Stimulated activated effector memory CD8-positive, alpha-beta T cell treated with anti-CD3 and anti-CD28 coated beads, Interleukin-12 subunit alpha, Interleukin-12 subunit beta, amount 100 ng/mL, for 72 hours (primary cell): ENCODE measurements at places on chromosomes 3 and 15.

GRCh38 chr3:181880331-181880730 lies 168.6 kb downstream of the SOX2 start:
- DNase-seq = no peak

GRCh38 chr15:93150910-93151881 lies 62.2 kb upstream of the RGMA start:
- no peak for DNase-seq

DNA sequence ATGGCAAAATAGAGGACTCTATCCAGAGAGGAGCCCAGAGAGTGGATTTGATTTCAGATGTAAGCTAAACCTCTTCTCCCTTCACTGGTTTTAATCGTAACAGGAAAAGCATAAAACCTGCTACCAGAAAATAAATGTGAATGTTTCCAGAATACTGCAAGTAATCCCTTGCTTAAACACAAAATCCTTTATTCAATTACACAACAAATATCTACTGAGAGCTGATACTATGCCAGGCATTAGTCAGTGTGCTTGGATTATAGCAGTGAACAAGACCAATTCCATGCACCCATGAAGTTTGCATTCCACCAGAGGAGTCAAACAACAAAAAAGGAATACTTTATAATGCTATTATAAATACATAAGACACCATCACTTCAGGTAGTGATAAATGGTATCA lies 15.1 kb downstream of the AVEN start:
- no peak for DNase-seq

DNA sequence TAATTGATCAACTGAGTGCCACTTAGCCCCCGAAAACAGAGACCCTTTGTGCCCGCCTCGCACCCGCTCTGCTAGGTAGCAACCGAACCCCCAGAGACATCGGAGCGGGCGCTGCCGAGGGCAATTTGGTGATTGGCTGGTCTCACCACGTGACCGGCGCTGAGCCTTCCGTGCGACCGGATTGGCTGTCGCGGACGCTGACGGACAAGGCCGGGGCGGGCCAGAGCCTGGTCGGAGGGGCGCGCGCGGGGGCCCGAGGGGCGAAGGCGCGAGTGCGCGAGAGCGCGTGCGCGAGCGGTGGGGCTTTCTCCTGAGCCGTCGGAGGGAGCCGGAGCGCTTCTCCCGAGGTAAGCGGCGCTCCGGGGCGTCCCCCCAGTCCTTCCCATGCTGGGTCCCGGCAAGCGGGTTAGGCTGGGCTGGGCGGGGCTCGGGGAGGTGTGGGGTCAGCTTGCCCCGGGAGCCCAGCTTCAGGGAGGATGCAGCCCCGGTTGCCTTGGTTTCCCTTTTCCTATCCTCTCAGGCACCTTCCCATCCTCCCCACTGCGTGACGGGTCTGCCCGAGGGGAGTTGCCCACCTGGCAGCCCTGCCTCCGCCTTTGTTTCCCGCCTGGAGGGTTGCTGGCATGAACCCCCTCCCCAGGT lies at the start of gene TMEM108:
Gene TMEM108 (plus strand): TSS at position 303 of the 642 bp plus-strand sequence.
- DNase-seq = peak; percentile 49

- DNase-seq = peak; percentile 41
These were observed 130.8 kb downstream of the MINAR1 start for GRCh38 chr15:79562899-79563298.

- DNase-seq = no peak
These were observed 532.7 kb downstream of the SOX2 start for GRCh38 chr3:182244222-182244971.

GRCh38 chr3:58833491-58833890 lies 166.9 kb upstream of the FAM3D start:
- no peak for DNase-seq

- no peak for DNase-seq
These were observed 15.8 kb upstream of the STIMATE start for GRCh38 chr3:52912885-52913731.

- no peak for DNase-seq
These were observed 110.6 kb upstream of the MEF2A start for GRCh38 chr15:99454941-99455788.

DNA sequence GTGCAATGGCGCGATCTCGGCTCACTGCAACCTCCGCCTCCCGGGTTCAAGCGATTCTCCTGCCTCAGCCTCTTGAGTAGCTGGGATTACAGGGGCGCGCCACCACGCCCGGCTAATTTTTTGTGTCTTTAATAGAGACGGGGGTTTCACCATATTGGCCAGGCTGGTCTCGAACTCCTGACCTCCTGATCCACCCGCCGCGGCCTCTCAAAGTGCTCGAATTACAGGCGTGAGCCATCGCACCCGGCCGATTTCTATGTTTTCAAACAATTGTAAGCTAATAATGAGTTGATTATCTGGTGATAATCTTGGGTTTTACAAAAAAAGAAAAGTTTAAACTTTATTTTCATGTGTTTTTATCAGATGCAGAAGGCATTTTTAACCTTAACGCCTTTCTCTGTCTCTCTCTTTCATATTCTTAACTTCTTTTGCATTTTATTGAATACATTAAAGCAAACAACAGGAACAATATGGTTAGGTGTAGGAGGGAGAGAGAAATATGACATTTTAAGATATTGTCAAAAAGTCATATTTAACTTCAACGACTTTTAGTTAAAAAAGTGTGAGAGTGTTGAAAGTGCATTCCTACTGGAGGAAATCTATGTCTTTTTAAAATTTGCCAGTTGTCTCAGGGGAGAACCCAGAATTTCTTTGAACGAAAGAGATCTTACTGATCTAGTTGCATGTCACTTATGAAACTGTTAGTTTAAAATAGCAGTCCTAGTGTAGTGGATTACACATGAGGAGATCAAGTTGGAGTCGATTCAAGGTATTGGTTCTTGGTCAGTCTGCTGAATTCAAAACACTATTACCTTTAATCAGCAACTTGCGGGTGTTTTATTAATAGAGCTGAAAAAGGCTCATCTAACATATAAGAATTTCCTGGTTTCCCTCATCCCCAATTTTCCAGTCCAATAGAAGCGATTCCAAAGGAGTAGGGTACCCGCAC lies 3.4 kb upstream of the MEIS2 start:
- DNase-seq = no peak

- DNase-seq = no peak
These were observed 19.5 kb upstream of the MUC20 start for GRCh38 chr3:195701042-195701915.

- no peak for DNase-seq
These were observed 12.3 kb upstream of the ZBTB38 start for GRCh38 chr3:141356046-141356445.

DNA sequence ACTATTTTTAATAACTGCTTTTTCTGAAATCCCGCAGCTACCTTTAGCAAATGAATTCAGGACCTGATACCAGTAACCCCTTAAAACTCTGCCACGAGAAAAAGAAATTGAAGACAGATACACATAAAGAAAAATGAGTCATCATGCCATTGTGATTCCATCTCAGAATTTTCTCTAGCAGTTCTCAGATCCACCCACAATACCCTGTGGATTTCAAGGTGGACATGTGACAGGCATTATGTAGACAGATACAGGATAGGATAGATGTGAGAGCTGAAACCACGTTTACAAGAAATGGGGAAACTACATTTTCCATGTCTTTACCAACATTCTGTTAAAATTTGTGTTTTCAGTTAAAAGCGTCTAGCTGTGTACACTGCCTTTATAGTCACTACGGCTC lies 291.9 kb upstream of the NR2F2 start:
- no peak for DNase-seq

DNA sequence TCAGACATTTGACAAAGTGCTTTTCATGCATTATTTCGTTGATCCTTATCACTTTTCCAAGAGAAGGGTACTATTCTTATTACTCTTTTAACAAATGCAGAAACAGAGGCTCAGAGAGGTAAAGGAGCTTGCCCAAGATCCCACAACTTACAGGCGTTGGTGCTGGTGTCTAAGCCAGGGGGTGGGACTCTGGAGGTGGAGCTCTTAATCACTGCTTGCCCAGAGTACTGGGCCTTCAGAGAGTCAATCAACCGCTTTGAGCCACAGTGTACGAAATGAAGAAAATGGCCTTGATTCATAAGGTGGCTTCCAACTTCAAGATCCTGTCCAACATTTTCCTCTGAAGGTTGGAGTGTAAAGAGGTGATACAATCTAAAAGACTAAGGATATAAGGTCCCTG lies 211.5 kb downstream of the NECTIN3 start:
- DNase-seq = no peak

GRCh38 chr3:88584451-88584850 lies 434.7 kb downstream of the C3orf38 start:
- no peak for DNase-seq

DNA sequence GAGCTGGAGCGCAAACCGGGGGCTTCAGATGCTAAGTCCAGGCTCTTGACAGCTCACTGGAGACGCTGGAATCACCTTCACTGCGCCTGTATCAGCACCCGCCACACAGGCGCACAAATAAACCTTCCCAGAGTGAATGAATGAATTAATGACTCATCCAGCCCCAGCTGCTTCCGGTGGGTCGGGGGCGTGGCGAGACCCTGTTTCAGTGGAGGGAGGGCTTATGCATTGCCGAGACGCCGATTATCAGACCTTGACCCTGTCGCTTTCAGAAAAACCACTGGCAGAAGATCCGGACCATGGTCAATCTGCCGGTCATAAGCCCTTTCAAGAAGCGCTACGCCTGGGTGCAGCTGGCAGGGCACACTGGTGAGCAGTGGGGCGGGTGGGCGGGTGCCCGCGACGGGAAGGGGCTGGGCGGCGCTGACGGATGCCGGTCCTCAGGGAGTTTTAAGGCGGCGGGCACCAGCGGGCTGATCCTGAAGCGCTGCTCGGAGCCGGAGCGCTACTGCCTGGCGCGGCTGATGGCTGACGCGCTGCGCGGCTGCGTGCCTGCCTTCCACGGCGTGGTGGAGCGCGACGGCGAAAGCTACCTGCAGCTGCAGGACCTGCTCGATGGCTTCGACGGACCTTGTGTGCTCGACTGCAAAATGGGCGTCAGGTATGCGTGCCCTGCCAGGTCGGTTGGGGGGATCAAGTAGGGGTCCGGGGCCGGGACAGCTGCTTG lies 7.7 kb downstream of the ITPKA start:
- no peak for DNase-seq
